ENCODE measurements at places on chromosomes 2 and 18.
A peak's percentile ranks its signal among the peaks of the same experiment; 100 is the strongest.

GRCh38 chr18:46369323-46369722 is 265.1 kb downstream of the HAUS1 start:
- DNase-seq, result no peak

DNA sequence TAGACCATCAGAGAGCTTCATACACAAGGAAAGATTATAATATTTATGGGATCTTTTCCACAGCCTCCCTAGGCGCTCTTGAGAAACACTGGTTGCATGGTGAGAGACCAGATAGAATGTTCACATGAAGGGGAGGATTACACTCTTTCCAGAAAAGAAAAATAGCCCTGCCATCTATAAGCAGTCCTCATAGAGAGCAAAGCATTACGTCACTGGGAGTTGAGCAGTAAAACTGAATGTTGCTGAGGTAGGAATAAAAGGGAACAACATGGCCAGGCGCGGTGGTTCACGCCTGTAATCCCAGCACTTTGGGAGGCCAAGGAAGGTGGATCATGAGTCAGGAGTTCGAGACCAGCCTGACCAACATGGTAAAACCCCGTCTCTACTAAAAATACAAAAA is 1934.3 kb downstream of the SUCLG1 start:
- DNase-seq, result no peak

- peak; percentile 37 for DNase-seq
Observed at GRCh38 chr2:26396734-26397298, 4.9 kb upstream of the DRC1 start.

DNA sequence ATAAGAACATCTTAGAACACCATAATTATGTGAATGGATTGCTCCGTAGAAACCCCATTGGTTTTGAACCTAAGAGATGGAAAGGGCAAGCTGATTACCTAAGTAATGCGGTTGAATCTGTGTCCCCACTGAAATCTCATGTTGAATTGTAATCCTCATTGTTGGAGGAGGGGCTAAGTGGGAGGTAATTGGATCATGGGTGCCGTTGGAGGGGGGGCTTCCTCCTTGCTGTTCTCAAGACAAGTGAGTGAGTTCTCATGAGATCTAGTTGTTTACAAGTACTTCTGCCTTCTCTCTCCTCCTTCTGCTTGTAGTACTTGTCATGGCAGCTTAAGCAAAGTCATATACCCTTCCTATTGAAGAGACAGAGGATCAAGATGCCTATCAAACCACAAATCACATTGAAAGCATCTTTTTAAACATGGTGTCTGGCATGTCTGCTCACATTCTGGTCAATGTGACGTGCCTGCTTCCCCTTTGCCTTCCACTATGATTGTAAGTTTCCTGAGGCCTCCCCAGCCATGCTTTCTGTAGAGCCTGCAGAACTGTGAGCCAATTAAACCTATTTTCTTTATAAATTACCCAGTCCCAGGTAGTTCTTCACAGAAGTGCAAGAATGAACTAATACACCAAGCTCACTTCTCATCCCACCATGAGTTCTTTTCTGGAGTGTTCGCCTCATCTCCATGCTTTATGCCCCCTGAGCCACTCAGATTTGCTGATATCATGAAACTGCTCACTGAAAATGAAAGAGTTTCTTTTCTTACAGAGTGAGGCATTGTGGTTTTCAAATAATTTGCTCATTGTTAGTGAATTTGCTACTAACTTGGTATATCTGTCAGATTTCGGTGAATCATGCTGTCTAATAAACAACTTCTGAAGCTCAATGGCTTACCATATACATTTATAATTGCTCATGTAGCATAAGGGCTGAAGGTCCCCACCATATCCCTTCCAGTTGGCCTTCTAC is 23.6 kb downstream of the KCNE4 start:
- no peak for DNase-seq

- DNase-seq, result no peak
Observed at GRCh38 chr2:178632729-178633128, 152.5 kb downstream of the PLEKHA3 start.

- no peak for DNase-seq
Observed at GRCh38 chr2:17573085-17573803, 32.7 kb downstream of the VSNL1 start.

GRCh38 chr2:207937253-207937652 is 88.1 kb downstream of the PLEKHM3 start:
- DNase-seq, result no peak

- DNase-seq, result no peak
Observed at GRCh38 chr2:137111896-137112295, 346.6 kb downstream of the THSD7B start.

- no peak for DNase-seq
Observed at GRCh38 chr2:106825161-106825560, 60.8 kb downstream of the ST6GAL2 start.

- DNase-seq, result no peak
Observed at GRCh38 chr2:182717816-182718215, 1.8 kb downstream of the DNAJC10 start.

GRCh38 chr18:48613589-48614404 is 75.0 kb downstream of the CTIF start:
- no peak for DNase-seq

DNA sequence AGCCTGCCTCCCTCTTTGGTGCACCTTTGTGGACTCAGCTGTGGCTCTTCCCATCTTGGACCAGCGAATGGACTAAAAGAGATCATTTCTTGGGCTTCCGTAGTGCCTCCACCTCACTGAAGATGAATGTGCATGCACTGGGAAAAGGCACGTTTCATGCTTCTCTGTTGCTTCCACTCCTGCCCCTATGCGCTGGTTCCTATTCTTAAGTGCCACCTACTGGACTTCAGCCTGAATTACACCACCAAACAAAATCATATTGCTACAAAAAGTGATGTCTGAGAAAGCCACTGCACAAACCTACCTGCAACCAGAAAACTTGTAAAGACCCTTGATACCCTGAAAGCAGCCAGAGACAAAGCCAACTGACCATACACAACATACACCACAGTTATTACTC is 695.6 kb downstream of the TSN start:
- no peak for DNase-seq

GRCh38 chr18:12048010-12048826 is 45.4 kb upstream of the ANKRD62 start:
- DNase-seq, result no peak

DNA sequence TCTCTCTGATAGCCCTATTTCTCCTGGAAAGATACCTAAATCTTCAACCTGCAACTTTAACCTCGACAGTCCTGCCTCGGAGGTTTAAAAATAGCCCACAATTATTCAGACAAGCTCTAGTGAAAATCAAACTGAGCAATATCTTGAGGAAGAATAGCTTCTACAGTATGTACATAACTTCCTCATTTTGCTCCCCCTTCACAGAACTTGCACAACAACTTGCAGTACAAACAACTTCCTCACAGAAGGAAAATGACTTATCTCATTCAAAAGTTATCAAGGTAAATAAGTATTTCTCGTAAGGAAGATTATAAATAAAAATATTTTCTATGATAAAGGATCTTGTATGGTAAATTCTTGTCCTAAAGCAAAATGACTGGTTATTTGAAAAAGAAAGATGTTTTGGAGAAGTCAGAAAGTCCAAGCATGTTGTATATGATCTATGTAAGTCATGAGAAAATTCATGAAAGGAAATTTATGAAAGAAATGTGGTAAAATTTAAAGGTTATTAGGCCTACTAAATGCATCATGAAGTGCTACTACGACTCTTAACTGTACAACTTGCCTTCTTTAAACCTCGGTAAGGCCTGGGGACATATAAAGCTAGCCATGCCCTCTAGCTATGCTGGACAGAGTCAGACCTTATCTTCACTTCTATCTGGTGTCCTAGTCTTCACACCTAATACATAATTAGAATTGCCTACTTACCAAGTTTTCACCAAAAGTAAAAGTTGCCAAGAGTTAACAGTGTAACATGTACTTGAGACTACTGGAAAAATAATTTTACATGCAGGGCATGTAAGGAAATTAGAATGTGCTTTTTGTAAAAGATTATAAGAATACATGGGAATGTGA is 394.5 kb downstream of the DLGAP1 start:
- no peak for DNase-seq

GRCh38 chr18:69365658-69366057 is 35.0 kb upstream of the DOK6 start:
- DNase-seq, result no peak
